ENCODE measurements at places on chromosomes 3 and 15.

- no peak for DNase-seq
Measured at GRCh38 chr15:73571346-73571745, 61.8 kb downstream of the NPTN start.

DNA sequence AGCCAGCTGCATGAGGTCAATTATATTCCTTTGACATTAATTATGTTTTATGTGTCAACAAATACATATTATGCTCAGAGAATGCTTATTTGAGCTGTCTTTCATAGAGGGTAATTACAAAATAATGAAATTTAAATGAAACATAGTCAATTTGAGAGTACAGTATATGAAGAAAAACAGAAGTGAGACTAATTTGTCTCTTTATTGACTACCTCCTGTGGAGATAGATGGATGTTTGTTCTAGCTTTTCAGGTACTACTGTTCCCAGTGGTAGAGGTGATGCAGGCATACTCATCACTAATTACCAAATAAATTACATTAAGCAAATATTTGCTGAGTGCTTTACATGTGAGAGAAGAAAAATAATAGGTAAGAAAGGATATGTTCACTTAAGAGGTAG is 1129.6 kb downstream of the OTOL1 start:
- no peak for DNase-seq

GRCh38 chr3:192751148-192751547 is 23.8 kb upstream of the FGF12 start:
- no peak for DNase-seq

GRCh38 chr3:195612075-195612800 is 28.5 kb upstream of the APOD start:
- no peak for DNase-seq

- peak; percentile 99 for DNase-seq
Measured at GRCh38 chr3:50611464-50612233, at the start of gene CISH. Gene CISH (minus strand): TSS chr3:50611774. CDS start chr3:50611650, 124 bp downstream.

- no peak for DNase-seq
Measured at GRCh38 chr3:144660186-144660585, 688.6 kb downstream of the DIPK2A start.

DNA sequence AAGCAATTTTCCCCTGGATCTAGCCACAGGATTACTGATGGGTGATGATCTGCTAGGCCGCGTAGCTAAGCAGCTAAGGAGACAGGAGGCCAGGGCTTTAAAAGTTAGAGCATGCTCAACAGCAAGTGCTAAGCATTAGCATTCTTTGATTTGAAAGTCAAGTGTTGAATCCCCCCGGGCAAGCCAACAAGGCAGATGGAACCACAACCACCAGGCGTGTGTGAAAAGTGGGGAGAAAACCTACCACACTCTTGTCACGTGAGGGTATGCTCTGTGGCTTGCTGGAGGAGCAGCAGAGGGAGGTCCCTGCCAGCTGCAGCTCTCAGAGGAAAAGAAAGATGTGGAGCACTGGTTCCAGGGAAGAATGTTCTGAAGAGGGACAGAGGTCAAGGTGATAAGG is 20.9 kb downstream of the SLC51A start:
- no peak for DNase-seq

GRCh38 chr3:56389183-56389830 is 79.0 kb downstream of the ERC2 start:
- DNase-seq = peak; percentile 1

DNA sequence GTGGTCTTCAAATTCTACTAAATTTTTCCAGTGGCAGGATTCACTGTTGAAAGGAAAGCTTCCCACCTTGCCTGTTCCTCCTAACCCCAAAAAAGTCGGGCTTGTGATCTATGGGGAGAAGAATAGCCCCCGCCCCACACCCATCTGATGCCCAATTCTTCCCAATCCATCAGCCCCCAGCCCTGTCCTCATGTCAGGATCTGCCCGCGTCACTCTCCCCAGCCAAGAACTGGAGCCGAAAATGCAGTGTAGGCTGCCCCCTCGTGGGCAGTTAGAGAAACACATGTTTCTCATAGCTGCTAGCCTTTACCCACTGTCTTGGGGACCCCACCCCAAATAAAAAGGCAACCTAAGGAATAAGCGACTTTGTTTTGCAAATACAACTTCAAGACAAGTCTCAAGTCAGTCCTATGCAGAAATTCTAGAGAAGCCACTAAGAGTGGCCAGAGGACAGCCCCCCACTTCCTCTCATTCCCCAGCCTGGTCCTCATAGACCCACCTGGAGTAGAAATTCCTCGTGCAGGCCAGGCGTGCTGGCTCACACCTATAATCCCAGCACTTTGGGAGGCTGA is 13.0 kb upstream of the CSK start:
- peak; percentile 68 for DNase-seq

- DNase-seq = no peak
Measured at GRCh38 chr3:61530355-61530754, 31.0 kb upstream of the PTPRG start.

GRCh38 chr3:148307443-148307843 is 390.3 kb upstream of the AGTR1 start:
- no peak for DNase-seq

DNA sequence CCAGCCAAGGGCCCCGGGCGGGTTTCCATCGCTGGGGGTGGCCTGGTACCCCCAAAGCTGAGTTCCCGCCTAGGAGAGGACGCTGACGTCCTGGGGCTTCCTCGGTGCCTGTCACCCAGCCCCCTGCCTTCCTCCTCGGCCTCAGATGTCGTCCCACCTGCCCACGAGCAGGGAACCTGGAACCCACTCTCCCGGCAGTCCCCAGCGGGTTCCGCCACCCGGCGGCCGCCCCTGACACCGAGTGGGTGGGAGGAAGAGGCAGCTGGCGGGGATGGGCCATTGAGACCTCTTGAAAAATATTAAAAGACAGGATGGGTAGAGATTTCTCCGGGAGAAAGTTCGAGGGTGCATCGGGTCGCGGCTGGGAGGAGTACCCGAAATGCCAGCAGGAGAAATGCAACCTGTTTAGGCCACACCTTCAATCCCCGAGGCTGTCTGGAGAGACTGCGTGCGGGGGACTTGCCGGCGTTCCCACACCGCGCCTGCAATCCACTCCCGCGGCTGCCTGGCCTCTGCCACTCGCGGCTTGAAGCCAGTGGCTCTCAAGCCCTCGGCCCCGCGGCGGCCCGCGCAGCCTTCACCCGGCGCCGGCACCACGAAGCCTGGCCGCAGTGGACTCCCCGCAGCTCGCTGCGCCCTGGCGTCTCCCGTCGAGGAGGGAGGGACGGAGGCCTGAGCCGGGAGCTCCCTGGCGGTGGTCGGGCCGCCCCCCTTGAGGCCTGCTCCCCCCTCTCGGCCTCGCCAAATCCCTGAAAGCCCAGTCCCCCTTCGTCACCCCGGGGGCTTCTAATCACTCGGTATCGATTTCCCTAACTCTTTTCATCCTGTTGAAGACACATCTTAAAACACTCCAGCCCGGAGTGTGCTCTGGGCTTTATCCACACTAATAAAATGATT is 8.6 kb upstream of the NR2F2 start:
- DNase-seq = no peak

GRCh38 chr3:67382536-67382935 is 271.9 kb downstream of the SUCLG2 start:
- DNase-seq = no peak

GRCh38 chr3:35198857-35199256 is 440.5 kb upstream of the ARPP21 start:
- DNase-seq = no peak

DNA sequence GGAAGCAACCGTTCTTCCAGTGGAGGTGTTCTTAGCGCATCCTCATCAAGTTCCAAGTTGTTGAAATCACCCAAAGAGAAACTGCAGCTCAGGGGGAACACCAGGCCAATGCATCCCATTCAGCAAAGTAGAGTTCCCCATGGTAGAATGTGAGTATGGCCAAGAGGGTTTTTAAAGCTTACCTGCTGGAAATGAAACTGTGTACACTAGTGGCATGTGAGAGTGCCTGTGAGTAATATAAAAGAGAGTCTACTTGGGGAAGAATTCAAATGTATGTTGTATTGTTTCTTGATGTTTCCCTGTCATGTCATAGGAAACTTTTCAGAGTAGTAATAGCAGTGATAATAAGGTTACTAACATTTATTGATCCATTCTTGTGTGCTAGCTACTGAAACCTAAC is 43.3 kb downstream of the PSMD6 start:
- no peak for DNase-seq

DNA sequence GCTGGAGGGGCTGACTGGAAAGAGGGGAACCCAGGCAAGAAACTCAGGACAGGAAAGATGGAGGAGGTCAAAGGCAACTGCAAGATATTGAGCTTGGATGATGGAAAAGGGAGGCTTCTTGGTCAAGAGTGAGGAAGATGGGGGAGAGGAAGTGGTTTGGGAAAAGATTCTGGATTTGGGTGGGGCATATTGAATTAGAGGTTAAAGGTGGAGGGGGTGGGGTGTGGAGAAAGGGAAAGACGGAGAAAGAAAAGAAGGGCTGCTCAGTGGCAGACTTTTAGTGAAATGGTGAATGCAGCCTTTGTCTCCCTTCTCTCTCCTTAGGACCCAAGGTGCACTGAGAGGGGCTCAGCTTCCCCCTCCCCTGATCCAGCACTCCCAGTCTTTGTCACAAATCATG is 655 bp upstream of the FAM3D start:
- DNase-seq = no peak

- DNase-seq = no peak
Measured at GRCh38 chr15:47299846-47300434, 417.4 kb upstream of the SEMA6D start.

- DNase-seq = no peak
Measured at GRCh38 chr3:47425959-47426358, 45.1 kb downstream of the PTPN23 start.

DNA sequence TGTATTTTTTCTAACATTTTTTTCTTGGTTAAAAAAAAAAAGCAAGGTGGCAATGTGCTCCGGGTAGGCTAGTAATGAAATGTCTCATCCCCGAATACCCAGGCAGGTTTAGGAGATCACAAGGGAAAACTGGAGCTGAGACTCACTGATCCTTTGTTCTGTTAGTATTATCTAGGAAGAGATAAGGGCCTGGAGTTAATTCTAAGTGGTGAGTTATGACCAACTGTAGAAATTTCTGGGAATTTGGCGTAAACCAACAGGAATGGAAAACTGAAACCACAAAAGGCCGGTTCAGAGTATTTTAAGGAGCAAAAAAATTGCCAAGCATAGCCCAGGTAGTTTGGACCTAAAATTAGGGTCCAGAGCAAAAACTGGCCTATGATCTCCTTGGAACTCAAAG is 12.4 kb downstream of the PPM1M start:
- DNase-seq = no peak

DNA sequence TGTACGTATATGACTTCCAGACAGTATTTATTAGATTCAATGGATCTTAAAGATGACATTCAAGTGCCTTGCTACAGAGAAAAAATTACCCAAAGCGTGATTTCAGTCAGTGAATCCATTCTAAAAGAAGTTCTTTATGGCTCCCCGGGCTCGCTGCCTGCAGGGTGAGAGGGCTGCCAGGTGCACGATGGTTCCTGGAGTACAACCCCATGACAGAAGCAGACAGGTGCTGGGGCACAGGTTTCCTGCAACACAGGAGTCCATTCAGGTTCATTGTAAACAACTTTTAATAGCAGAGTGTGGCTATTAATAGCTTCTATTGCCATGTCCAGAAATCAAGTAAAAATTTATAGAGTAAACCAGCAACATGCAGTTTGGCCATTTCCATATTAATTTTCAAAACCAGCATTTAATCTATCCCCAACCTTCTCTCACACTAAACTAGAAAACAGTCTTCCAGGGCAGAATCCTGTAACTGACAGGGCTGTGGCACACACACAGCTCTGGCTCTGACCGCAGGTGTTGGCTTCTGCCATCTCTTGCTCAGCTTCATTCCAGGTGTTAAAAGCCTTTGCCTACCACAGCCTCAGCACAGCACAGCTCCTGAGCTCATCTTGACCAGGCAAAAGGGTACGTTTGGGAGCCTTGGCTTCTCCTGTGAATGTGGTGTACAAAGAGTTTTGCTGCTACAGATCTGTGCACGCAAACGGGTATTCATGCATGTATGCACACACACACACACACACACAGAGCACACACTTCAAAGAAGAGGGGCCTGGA is 185.9 kb downstream of the MEX3B start:
- no peak for DNase-seq

DNA sequence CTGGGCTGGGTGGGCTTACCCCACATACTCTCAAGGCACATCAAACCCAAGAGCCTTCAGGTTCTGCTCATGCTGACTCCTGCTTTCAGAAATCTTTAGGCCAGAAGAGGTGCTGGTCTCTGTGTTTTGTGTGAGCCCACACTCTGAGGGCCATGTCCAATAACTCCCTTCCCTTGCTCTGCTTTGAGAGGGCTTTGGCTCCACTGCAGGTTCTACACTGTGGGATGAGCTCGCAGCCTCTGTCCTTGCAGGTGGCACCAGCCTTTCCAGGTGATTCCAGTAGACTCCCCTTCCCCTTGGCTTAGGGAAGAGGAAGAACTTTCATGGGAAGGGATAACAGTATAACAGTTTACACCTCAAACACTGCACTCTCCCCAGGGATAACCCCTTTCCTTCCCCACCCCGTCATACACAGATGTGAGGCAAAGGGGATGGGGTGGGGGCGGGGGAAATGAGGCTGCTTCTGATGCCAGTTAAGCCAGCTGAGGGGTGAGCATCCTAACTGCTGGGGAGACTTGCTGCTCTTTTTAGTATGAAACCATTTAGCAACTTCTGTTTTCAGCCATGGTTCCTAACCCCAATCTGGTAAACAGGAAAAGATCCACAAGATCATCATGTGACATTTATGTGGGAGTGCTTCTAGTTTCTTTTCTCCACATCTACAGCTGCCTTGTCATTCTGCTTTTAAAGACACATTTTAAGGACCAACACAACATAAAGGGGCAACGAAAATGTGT is 262.4 kb downstream of the SLC9A9 start:
- DNase-seq = no peak

- no peak for DNase-seq
Measured at GRCh38 chr3:138440121-138440521, 5.7 kb downstream of the ESYT3 start.

DNA sequence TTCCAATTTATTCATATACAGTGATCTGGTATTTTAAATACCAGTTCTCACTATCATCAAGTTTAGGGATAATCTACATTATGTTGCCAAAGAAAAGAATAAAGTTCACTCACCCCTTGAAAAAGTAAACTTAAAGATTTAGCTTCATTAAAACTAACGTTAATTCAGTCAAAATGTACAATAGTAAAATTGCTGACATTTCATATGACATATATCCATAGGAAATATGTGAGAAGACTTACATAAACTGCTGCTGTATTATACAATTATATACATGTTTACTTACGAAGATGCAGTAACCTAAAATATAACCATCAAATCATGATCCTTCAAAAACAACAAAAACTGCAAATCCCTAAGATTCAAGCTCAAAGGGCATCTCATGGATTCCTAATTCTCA is 44.0 kb downstream of the ATR start:
- DNase-seq = no peak

GRCh38 chr3:114093596-114093995 is 37.1 kb downstream of the QTRT2 start:
- no peak for DNase-seq

DNA sequence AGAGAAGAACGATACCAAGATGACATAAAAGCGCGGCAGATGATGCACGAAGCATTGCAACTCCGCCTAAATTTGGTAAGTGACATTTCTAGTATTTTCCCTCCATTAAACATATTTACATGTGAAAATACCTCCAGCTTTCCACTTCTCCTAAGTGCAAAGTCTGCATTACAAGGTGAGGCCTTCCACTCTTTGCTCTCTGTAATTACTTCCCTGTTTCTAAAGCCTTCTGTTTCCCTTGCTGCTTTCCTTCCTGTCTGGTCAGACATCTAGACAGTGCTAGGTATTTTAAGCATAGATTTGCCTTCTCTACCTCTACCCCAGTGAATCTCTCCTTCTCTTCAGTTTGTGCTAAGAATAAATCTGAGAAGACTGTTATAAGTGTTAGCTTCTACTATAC is 1.9 kb downstream of the P2RY12 start:
- DNase-seq = no peak

GRCh38 chr15:82699726-82700125 is 9.9 kb downstream of the AP3B2 start:
- no peak for DNase-seq

Measured in stimulated activated CD4-positive, alpha-beta T cell treated with anti-CD3 and anti-CD28 coated beads, Interleukin-2, amount 100 ng/mL, for 24 hours (primary cell).